ENCODE measurements at places on chromosomes 2 and 18. TPM values are rescaled to one million over a fixed set of nuclear protein-coding genes. Genes with fewer than 3 reads are reported as not detected.

Gene NFATC1
- 2.2 TPM for total RNA-seq

DNA sequence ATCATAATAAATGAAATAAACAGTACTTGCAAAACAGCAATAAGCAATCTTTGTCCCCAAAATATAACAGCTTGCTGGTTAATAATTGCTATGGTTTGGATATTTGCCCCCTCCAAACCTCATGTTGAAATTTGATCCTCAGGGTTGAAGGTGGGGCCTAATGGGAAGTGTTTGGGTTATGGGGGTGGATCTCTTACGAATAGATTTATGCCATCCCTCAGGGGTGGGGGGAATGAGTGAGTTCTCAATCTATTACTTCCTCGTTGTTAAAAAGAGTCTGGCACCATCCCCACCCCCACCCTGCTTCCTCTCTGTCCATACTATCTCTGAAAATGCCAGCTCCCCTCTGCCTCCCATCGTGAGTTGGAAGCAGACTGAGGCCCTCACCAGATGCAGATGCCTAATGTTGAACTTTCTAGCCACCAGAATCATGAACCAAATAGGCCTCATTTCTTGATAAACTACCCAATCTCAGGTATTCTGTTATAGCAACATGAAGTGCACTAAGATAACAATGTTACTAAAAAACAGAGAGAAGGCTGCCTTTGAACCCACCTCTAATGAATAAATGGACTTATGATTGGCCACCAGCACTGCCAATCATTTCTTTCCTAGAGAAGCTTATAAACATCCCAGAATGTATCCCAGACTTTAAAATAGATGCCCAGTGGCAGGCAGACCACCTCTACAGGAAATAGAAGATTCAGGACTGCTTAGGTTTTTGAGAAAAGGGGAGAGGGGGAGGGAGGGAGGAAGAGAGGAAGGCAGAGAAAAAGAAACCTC is 90.1 kb downstream of the ALPK2 start:
- DNase-seq = no peak

- no peak for DNase-seq
Observed at GRCh38 chr2:202545523-202545922, 89.2 kb upstream of the FAM117B start.

- no peak for DNase-seq
Observed at GRCh38 chr2:113826346-113827285, 63.3 kb upstream of the ACTR3 start.

GRCh38 chr2:151976945-151977353 is 121.9 kb downstream of the CACNB4 start:
- DNase-seq = no peak
